BE2C (cell line): ENCODE measurements at places on chromosomes 7 and 10.

- no peak for DNase-seq
Observed at GRCh38 chr10:31927565-31927883, 1.1 kb downstream of the ARHGAP12 start.

DNA sequence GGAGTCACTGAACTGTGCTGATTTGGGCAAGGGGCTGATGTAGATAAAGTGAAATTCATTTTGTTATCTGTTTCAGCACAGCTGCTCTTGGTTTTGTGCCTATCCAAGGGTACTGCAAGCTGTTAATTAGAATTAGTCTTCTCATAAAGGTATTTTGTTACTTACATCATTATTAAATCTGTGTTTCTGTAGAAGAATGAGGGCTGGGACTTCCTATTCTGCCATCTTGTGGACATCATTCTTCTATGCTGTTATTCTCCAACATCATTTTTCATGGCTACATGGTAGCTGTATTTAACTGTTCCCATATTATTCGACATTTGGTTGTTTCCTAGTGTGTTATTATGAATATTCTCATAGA, 76.2 kb upstream of the CCDC71L start:
- DNase-seq: no peak

DNA sequence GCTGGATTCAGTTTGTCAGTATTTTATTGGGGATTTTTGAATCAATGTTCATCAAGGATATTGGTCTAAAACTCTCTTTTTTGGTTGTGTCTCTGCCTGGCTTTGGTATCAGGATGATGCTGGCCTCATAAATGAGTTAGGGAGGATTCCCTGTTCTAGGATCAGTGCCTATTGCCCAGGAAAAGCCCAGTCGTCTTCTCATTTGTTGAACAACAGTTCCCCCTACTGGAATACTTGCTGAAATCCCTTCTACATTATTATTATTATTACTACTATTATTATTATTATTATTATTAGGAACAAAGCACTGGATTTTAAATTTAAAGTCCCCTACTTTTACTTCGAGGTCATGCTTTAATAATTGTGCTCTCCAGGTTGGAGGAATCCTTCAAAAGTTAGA, 528.9 kb downstream of the MAGI2 start:
- no peak for DNase-seq

- DNase-seq: no peak
Observed at GRCh38 chr7:56028942-56029630, 22.2 kb downstream of the PSPH start.

- no peak for DNase-seq
Observed at GRCh38 chr10:118444069-118444468, 101.9 kb upstream of the FAM204A start.

DNA sequence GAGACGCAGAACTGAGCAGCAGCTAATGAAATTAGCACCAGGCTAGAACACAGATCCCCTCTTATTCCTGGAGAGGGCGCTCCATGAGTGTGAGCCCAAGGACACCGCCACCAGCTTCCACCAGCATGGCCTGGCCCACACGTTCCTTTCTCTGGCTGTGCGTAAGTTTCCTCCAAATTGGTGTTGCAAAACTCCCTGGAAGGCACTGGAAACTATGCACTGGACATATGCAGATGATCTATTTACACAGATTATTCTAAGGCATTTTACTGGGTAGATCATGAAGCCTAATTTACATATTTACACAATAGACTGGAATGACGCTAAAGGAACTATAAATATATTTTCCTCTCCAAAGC, 455.6 kb upstream of the FOXK1 start:
- no peak for DNase-seq

DNA sequence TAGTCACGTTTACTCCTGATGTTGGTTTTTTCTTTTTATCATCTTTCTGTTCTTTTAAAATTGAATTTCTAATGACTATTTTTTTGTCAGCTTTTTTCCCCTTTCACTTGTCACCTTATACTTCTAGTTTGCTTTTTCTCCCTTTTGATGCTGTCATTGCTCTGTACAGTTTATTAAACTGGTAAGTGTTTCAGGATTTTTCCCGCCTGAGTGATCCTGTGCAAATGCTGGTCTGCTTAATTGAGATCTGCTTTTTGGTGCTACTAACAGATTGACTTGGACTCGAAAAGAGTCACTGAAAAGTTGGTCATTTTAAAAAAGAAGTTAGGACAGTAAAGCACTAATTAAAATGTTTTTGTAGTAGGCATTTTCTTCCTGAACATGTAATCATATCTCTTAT, 95.2 kb downstream of the PHTF2 start:
- no peak for DNase-seq

- no peak for DNase-seq
Observed at GRCh38 chr7:124813994-124814798, 48.6 kb upstream of the GPR37 start.
